ENCODE measurements at places on chromosomes 7 and 10.

DNA sequence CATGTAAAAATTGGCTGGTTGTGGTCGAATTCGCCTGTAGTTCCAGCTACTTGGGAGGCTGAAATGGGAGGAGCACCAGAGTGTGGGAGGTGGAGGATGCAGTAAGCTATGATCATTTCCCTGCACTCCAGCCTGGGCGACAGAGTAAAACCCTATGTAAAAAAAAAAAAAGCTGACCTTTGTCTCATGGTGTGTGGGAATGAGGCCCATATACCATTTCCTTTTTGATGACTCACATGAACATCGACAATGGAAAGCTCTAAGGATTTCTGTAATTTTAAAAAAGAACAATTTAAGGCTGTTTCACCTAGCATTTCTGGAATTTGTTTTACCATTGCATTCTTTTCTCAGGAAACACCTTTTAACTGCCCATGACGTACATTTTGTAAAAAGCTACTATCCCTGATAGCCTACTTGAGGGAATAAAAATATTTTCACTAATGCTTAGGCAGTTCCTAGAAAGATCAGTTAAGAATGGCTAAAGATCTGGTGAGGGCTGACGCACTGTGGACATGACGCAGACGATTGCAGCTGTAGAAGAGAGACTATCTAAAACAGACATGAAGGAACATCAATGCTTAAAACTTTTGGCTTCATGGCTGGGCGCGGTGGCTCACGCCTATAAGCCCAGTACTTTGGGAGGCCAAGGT lies 400.6 kb upstream of the IGFBP3 start:
- DNase-seq, result no peak

DNA sequence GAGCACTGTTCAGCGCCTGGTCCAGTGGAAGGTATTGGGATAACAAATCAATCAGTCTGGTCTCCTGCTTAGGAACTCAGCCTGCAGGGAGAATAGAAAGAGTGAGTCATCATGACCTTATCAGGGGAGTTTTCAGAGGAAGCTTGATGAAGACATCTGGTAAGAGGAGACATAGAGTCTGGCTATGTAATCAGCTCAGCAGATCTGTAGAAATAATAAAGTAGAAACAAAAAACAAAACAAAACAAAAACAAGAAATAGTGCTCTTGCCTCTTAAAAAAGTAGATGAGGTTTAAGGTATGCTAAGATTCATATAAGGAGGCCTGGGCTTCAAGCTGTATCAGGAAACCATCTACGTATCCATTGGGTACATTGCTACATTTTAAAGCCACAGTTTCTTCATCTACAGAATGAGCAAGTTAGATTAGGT lies 14.4 kb downstream of the TAS2R41 start:
- no peak for DNase-seq

DNA sequence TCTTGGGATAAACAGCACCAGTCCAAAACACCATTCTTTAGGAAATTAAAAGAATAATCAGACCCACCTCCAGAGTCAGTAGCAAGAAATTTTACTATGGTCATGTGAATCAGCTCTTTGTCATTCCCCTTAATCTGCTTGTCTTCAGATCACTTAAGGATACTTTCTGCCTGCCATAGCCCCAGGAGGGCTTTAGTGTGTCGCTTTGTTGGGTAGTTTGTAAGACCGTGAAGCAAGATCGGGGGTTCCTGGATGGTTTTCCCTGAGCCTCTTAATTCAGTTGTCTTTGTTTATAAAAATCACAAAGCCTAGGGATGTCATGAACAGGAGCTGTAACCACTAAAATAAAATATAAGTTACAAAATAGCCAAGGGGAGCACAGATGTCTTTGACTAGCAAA lies 223.6 kb downstream of the RELN start:
- DNase-seq, result no peak

- DNase-seq, result peak; percentile 56
These were observed 37.0 kb upstream of the PDCD4 start for GRCh38 chr10:110834629-110835301.

- no peak for DNase-seq
These were observed 71.5 kb downstream of the GPR85 start for GRCh38 chr7:113015034-113015645.

GRCh38 chr10:129961157-129961701 lies 2.8 kb downstream of the EBF3 start:
- DNase-seq, result no peak

DNA sequence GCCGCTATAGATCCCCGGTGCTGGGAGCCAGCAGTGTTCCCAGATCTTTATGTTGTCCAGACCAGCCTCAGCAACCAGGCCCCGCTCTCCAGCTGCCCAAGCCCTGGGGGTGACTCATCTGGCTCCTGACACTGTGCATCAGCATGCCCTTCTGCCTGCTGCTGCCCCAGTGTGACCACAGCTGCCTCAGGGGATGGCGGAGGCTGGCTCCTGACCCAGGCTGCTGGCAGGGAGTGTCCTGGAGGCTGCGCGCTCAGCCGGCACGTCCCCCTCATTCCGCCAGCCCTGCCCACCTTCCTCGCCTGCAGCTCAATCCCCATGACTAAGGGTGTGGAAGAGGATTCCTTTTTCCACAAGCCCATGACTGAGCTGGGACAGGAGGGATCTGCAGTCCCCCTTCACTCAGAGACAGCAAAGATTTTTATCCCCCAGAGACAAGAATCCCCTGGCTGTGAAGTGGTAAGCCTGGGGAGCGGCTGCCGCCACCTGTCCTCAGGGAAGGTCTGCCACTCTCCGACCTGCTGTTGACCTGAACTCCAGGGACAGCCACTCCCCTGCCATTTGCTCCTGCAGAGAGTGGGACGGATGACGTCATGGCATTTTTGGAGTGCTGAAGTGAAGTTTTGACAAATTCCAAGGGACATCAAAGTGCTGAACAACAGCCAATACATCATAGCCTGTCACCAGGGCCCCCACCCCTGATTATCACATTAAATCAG lies 182.8 kb upstream of the BMPER start:
- DNase-seq, result no peak

- DNase-seq, result no peak
These were observed 1039.7 kb downstream of the NRG3 start for GRCh38 chr10:82914655-82915136.

GRCh38 chr10:80132299-80133139 lies at the start of gene PLAC9:
TSS of gene PLAC9 (plus strand) at chr10:80132730. CDS start at chr10:80132763, 33 bp downstream.
- DNase-seq, result no peak

DNA sequence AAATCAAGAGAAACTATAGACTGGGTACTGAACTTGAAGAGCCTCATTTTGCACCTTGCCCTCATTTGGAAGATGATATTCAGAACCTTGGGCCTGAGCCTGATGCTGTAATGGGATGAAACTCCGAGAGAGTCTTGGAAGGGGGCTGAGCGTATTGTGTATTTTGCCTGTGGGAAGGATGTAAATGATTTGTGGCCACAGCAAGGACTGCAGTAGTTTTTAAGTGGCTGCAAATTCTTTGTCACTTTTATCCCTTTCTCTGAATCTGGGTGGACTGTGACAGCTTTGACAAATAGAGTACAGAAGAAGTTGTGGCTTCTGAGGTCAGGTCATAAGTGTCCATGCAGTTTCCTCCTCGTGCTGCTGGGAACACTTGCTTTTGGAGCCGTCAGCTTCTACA lies 221.2 kb downstream of the ADRA2A start:
- DNase-seq, result no peak

All from renal cortex interstitium (tissue), 15 donors.